Stimulated activated CD4-positive, alpha-beta T cell treated with anti-CD3 and anti-CD28 coated beads, Interleukin-15, amount 100 ng/mL, for 1 hour (primary cell): ENCODE measurements at places on chromosomes 7 and 10.

DNA sequence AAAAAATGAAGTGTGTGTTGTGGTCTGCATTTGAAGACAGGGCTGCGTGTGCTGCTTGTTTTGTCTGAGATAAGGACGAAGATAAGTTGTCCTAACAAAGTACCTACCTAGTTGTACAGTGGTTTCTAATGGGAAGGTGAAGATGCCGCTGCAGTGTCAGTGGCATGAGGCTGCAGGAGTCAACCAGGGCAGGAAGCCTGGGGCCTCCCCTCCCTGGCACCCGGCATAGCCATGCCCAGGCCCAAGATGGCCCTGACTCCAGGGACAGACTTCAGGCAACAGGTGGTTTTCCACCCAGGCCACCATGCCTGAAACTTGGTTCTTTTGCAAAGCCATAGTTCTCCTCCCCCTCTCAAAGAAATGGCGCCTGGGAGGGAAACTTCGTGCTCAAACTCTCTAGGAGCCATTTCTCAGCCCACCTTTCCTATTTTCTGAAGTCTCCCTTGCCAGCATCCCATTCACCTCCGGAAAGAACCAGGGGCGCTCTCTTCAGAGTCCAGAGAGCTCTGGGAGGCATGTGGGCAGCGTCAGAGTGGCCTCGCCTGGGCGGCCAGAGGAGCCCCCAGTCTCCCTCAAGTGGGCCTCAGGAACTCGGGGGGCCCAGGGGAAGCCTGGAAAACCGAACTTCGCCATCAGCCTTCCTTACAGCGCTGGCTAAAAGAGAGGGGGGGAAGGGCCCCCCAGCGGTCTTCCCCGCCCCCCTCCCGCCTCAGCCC is 2.1 kb upstream of the KAT6B start:
- DNase-seq, result no peak

DNA sequence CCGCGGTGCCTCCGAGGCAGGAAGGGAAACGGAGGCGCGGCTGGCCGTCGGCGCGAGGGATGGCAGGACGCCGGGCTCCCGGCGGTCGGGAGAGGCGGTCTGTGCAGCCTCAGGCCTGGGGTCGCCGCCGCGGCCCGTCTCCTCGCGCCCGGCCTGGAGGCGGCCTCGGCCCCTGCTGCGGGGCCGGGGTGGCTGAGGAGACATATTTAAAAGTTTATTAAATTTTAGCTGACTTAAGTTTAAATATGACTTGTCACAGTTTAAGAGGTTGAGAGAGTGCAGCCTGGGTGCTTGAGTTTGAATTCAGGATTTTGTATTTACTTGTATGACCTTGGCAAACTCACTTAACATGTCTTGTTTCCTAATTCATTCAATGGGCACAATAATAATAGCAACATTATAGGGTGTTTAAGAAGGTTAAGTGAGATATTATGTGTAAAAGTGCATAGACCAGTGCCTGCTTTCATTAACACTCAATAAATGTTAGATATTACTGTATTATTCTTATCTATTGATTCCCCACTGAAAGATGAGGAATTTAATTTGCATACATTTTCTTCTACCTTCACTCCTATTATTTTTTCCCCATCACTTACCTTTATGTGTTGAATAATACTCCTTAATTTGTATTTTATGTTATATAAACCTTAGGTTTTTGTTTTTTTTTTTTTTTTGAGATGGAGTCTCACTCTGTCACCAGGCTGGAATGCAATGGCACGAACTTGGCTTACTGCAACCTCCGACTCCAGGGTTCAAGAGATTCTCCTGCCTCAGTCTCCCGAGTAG is 718 bp downstream of the DYNC2I1 start:
- DNase-seq, result no peak

DNA sequence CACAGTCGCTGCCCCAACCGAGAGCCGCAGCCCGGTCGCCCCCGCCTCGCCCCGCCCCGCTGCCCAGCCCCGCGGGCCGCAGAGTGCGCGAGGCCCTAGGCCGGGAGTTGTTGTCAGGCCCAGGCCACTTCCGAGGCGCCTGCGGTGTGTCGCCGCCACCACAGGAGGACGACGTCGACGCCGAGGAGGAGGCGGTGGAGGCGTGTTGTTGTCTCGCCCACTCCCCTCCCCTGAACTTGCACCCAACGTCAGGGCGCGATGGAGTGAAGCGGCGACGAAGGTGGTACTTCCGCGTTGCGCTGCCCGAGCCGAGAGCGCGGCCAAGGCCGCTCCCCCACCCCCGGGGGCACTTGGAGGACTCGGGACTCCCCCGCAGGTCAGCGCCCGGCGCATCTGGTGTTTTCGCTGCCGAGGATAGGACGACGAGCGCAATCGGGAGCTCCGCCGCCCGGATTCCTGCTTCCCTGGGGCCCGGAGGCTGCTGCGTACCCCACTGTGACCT is at the start of gene CDK13:
CDK13 (plus strand) TSS at position 286 of the 502 bp plus-strand sequence. CDS start 386 bp downstream, outside the sequence.
- peak; percentile 65 for DNase-seq

- no peak for DNase-seq
These were observed 66.9 kb downstream of the MLLT10 start for GRCh38 chr10:21600804-21601433.

GRCh38 chr10:21273400-21273968 is 252.0 kb downstream of the SKIDA1 start:
- no peak for DNase-seq

GRCh38 chr7:96699219-96699871 is 10.3 kb downstream of the SEM1 start:
- no peak for DNase-seq

DNA sequence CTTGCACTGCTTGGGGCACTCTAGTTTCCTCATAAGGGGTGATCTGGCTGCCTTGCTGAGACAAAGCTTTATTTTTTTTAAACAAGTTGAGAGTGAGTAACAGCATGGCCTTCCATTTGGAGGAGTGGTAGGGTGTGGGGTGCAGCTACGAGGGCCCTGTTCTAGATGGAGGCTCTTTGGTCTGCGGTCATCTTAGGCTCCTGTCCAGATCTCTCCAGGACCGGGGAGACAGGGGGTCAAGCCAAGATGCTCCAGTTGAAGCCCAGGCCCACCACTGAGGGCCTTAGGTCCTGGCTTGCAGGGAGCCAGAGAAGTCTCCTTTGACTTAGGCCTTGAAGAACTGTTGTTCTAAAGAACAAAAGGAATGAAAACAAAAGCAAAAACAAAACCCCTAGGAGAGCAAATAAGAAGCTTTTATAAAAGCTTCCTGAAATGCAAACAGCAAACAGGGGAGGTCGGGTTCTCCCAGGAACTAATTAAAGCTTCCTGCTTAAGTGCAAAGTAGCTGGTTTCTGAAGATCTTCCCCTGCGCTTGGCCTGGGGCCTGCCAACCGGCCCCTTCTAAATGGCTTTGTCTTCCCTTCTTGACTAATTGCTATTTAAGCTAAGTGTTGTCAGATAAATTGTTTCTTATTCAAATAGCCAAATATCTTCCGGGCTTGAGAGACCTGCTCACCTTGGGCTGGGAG is 259.2 kb downstream of the GLRX3 start:
- DNase-seq, result no peak

GRCh38 chr7:40402661-40403060 is 267.9 kb downstream of the SUGCT start:
- no peak for DNase-seq

DNA sequence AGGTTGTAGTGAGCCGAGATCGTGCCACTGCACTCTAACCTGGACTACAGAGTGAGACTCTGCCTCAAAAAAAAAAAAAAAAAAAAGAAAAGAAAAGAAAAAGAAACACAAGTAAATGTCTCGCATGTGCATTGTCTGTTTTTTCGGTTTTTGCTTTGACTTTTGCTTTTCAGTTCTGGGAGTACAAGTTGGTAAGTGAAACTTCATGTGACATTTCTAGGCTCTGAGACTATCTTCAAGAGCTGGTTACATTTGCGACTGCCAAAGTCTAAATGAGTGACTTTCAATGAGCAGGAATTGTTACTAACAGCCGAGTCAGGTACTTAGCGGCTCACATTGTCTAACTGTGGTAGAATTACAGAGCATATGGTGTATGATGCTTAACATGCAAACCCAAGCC is 107.0 kb upstream of the CELF2 start:
- no peak for DNase-seq

DNA sequence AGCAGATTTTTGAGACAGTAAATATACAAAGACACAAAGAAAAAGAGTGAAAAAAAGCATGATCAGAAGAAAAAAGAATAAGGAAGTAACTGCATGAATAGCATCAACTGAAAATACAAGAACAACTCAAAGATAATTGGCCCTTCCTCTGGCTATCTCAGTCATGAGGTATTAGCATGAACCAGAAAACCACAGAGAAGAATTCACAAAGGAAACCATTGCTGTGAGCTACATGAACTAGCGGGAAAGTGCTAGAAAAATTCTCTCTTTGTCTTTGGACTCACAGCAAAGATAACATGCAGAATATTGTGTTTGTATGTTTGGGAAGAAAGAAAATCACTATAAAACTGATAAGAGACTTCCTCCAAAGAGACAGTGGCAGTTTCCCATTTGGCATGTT is 82.9 kb downstream of the SORCS1 start:
- no peak for DNase-seq

DNA sequence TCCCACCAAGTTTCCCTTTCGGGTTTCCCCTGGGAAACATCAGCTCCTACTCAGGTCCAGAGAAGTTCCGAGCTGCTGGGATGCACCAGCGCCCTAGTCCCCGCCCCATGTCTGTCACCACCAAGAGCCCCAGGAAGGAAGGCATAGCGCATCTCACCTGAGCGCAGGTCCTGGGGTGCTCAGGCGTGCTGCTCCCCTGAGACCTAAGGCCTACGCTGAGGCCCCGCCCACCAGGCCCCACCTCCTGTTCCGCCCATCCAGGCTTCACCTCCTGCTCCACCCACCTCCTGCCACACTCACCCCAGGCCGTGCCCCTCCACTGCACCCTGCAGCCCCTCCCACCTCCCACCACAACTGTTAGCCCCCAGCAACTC is 1.2 kb upstream of the TFR2 start:
- no peak for DNase-seq

DNA sequence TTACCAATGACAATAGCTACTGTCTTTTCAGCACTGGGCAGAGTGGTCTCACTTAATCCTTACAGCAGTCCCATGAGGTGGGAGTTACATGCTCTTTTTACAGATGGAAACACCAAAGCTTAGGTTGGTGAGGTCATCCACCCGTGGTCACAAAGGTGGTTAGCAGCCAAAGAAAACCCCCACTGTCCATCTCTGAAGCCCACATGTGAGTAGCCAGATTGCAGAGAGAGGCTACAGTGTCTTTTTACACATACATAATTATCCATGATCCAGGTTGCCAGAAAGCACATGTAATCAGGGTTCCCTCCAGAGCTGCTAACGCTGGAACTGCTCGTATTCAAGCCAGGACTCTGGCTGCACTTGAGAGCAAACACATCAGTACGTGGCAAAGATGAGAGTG is 24.6 kb upstream of the ANKRD2 start:
- DNase-seq, result no peak

- DNase-seq, result no peak
These were observed 234.8 kb downstream of the TRIL start for GRCh38 chr7:28723336-28723735.

DNA sequence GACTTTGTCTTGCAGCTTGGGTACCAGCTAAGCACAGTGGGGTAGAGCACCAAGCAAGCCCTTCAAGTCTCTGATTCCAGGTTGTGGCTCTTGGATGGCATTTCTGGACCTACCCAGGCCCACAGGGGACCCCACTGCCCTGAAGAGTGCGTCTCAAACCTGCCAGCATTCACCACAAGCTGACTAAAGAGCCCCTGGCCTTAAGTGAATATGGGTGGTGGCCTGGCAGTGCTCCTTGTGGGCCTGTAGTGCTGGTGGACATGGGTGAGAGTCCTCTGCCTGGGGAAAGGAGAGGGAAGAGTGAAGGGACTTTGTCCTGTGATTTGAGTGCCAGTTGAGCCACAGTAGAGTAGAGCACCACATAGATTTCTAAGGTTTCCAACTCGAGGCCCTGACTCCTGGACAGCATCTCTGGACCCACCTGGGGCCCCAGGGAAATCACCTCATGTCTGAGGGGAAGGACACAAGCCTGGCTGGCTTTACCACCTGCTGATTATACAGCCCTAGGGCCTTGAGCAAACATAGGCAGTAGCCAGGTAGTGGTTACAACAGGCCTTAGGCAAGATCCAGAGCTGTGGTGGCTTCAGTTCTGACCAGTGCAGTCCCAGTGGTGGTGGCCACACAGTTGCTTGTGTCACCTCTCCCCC is 23.7 kb downstream of the GSDME start:
- no peak for DNase-seq

- no peak for DNase-seq
These were observed 5.3 kb upstream of the NEUROG3 start for GRCh38 chr10:69578508-69578991.

DNA sequence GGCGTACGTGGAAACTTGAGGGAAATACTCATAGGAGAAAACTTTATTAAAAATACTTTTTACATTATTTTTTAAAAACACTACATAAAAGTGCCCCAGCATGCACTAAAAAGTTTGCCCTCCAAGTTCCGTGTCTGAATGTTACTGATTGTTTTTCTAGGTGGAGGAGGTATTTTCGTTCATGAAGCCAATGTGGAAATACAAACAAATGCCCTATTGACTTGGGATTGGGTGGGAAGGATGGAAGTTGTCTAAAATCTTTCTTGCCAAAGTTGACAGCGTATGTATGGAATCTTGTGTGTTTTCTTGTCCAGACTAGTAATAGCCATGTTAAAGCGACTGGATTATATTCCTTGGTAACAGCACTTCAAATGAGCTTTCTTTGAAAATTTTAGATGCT is 1.2 kb downstream of the PROSER2 start:
- DNase-seq, result no peak

DNA sequence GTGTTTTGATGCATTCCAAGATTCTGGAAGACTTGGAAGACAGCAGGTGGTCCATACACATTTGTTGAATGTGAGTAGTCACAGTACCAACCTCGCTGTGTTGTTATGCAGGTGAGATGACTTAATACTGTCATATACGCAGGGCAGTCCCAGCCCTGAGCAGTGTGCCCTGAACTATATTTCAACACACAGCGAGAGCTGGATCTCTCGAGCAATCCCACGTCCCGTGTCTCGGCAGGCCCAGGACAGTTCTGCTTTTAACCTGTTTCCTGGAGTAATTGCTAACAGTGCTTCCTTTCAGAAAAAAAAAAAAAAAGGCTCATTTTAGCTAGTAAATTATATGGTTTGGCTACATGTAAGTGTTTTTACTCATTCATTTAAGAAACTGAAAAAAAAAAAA is 179.7 kb downstream of the PRKCQ start:
- DNase-seq, result no peak

DNA sequence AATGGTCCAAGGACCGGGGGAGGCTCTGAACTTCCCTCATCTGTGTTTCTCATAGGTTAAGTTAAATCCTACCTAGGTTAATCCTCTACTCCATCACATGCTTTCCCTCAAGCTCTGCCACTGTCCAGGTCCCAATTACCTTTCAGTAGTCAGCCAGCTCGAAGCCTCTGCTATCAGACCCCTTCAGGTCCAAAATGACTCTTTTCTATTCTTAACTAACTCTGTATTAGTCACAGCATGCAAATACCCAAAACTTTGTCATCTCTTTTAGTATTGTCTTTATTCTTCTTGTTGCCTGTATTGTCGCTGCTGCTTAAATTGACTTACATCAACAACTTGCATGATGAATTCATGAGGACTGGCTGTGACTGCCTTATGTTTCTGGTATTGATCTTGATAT is 15.3 kb downstream of the PPP1R17 start:
- DNase-seq, result no peak
